Activated T-cell treated with anti-CD3 and anti-CD28 coated beads, Interleukin-2, amount 50 U/mL, for 1 hour (primary cell): ENCODE measurements at places on chromosomes 11 and 22.

- no peak for DNase-seq
Observed at GRCh38 chr11:95907476-95907875, 16.4 kb downstream of the MTMR2 start.

DNA sequence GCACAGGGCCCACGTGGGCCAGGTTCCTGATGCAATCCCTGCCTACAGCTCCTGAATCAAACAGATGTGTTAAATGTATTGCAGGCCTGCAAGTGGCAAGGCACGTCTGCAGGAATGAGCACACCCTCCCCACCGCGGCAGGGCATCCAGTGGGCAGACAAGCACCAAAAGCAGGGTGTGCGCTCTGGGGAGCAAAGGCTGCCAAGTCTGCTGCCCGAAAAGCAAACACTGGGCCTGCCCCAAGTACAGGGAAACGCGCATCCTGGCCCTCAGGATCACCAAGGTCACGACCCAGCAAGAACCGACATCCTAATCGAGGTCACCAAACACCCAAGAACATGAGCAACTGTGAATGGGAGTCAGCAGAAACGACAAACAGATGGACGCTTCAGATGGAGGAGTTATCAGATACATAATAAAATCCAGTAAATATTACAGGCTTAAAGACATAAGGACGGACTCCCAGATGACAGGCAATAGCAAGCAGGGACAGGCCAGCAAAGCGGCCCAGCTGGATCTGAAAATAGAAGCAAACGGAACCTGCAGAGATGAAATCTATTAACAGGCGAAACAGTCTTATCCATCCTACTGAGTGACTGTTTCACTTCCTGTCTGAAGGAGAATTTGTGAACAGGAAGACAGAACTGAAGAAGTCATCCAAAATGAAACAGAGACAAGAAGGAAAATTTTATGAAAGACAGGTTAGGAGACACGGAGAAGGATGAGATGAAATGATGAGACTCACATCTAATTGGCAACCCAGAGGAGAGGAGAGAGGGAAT, 26.7 kb downstream of the CARS1 start:
- no peak for DNase-seq

GRCh38 chr11:12290477-12290922, 86.9 kb upstream of the PARVA start:
- DNase-seq, result no peak

DNA sequence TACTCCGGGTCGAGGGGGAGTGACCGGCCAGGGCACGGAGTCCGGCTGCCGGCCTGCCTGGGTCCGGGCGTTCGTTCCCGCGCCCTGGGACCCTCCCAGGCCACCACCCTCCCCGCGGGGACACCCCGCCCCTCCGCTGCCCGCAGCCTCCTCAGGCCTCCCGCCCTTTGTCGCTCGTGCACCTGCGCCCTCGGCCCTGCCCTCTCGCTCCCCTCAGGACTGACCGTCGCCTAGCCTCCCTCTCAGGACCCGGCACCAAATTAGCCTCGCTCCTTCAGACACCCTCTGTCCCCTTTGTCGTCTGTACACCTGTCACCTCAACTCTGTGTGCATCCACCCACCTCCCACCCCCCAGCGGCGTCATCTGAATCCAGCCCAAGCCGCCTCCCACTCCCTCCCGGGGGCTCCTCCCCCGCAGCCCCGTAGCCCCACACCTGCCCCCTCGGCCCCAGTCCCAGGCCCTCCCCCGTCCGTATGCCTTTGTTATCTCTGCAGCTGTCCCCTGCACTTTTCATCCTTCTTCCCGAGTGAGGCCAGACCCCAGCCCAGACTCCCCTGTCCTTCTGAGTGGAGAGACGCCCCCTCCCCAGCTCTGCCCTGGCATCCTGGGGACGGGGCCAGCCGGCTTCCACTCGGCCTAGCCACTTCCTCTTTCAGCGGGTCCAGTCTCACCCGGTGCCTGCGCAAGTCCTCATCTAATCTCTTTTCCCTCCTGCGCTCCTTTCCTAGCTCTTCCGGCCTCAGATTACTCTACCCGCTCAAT, 643 bp downstream of the TIGD3 start:
- DNase-seq, result peak; percentile 61

- DNase-seq, result no peak
Observed at GRCh38 chr11:104792861-104793260, 105.4 kb downstream of the CASP12 start.

GRCh38 chr11:118870396-118871343, 13.0 kb upstream of the CXCR5 start:
- no peak for DNase-seq

- DNase-seq, result no peak
Observed at GRCh38 chr11:40287916-40288803, 1171.3 kb downstream of the LRRC4C start.

DNA sequence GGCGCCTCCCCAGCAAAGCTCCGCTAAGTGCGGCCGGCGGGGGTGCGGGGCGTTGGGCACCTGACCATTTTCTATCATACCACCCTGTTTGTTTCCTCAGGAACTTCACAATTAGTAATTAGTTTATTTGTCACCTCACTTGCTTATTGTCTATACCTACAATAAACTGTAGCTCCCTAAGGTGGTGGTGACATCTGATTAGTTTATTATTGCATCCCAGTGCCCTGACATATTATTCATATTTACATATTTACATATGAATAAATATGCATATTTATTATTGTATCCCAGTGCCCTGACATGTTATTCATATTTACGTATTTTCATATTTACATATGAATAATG, 24.7 kb upstream of the SORL1 start:
- no peak for DNase-seq

DNA sequence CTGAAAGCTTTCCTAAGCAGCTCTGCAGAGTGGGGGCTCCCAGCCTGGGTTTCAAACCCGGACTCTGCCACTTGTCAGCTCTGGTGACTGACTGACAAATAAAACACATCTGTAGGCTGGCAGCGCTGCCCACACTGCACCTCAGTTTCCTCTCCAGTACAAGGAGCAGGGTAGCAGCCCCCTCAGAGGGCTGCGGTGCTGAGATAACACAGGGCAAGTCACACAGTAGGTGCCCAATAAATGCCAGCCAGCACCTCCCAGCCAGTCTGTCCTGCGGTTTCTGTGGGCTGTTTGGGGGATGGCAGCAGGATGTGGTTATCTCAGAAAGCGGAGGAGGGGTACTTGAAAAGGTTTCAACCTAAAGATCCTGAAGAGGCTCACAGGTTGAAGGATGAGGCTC, 1.5 kb downstream of the SYT12 start:
- peak; percentile 44 for DNase-seq

- DNase-seq, result peak; percentile 69
Observed at GRCh38 chr11:13277768-13278608, at the start of gene BMAL1. Gene BMAL1 (plus strand): TSS chr11:13277790. CDS start chr11:13354309, 76,519 bp downstream.

DNA sequence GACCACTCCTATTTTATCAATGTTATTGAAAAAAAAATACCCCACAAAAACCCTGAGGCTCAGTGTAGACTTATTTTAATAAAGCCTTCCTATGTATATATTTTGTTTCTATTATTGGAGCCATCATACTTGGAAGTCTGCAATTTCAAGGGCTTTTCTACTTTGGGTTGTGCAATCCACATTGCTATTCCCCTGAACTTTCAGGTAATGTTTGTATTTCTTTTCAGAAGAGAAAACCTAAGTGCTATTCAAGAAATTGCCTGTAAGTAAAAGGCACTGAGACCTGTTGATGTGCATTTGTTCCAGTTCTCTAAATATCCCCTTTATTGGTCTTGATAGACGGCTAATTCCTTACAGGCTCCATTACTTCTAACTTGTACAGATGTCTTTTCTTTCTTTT, 280.7 kb upstream of the RAG2 start:
- DNase-seq, result no peak

DNA sequence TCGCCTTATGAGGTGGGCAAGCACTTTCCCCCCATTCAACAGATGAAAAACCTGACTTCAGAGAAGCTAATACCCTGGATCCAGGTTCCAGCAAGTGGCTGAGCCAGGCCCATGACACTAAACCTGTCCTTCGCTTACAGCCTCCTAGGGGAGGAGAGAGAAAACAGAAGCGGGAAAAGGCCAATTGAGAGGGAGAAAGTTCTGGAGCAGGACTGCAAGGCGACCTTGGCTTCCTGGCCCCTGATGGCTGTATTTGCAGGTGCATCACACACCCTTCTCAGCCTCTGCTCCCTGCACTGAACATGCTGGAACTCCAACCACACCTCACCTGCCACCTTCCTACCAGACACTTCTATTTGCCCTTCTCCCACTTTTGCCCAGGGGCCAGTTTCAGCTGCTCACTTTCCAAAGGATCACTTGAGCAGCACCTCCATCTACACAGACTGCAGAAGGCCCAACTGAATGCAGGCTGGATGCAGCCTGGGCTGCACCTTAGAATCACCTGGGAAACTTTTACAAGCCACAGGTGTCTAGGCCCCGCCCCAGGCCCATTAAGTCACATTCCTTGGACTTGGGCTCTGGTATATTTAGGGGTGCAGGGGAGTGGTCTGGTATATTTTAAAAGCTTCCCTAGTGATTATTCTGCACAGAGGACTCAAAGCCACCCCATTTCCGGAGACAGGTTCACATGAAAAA, 14.3 kb upstream of the ADA2 start:
- no peak for DNase-seq

- DNase-seq, result no peak
Observed at GRCh38 chr11:36280531-36280930, 8.7 kb downstream of the COMMD9 start.

GRCh38 chr11:117443266-117444186, 115.9 kb downstream of the CEP164 start:
- no peak for DNase-seq

DNA sequence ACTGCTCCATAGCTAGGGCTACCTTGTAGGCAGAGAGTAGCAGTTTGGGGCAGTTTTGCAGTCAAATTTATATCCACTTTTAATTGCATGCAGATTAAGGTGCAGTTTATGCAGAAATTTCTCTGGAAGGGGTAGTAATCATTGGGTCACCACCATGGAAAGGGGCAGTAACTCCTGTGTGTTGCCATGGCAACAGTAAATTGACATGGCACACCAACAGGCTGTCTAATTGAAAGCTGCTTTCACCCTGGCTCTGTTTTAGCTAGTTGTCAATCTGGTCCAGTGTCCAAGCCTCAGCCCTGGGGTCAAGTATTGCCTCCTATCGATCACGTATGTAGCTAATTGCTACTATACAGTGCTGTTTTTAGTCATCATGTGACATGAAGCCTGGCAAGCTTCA, 786.1 kb upstream of the CNTN5 start:
- DNase-seq, result no peak

- DNase-seq, result no peak
Observed at GRCh38 chr22:38487946-38488345, 18.2 kb downstream of the DDX17 start.

GRCh38 chr11:121540627-121541026, 87.9 kb upstream of the SORL1-AS1 start:
- no peak for DNase-seq

DNA sequence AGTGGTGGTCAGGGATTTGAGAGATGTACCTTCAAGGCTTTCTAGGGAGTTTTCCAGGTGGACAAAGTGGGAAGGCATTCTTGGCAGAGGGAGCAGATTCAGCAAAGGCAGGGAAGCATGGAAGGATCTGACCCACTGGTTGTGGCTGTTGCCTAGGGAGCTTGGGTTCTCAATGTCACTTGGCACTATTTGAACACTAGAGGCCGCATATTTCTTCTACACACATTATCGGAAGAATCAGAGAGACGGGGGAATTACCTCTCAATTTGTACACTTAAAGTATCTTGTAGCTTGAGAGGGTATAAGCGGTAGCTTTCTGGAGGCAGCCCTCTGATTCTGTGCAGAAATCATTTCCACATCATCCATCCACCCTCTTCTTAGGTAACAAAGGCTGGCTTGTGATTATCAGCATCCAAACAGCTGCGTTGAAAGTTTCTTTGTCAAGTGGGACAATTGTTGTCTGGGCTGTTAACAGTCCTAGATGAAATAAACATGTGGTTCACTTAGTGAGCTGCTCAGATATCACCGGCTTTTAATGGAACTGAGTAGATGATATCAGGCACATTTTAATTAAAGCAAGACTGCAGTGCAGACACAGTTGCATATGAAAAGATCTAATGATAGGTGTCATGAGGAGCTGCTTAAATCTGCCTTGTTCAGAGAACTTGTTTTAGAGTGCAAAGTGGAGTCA, 2.6 kb downstream of the NELL1 start:
- DNase-seq, result no peak

DNA sequence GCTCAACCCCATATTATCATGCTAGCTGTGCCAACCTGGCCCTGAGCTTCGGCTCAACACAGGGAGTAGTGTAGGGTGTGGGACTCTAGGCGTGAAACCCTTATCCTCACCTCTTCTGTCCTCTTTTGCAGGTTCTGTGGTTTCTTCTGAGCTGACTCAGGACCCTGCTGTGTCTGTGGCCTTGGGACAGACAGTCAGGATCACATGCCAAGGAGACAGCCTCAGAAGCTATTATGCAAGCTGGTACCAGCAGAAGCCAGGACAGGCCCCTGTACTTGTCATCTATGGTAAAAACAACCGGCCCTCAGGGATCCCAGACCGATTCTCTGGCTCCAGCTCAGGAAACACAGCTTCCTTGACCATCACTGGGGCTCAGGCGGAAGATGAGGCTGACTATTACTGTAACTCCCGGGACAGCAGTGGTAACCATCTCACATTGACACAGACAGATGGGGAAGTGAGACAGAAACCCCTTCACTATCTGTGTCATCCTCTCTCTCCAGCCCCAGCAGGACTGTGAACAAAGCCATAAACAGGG, 76.4 kb downstream of the GGTLC2 start:
- no peak for DNase-seq

GRCh38 chr11:71356280-71356876, 91.8 kb downstream of the DHCR7 start:
- DNase-seq, result no peak

DNA sequence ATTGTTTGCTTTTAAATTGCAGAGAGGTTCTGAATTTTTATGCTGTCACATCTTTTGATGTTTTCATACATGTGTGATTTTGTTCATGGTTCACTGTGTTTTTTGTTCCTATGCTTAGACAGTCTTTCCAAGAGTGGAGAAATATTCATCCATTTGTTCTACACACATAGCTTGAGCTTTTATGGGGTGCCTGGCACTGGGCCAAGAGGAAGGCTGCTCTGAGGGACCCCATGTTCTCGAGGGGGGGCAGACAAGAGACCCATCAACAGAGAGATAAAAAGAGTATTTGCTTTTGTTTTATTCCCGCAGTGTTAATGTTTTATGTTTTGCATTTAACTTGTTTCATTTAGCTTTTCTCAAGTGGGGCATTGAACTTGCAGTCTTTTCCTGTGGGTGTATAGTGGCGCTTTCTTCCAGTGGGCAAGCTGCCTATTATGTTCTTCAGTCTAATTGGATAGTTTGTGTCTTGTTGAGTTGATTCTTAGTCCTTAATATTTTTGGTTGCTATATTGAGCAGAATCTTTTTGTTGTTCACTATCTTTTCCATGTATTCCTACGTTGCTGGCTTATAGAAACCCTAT, 57.7 kb downstream of the CABIN1 start:
- DNase-seq, result no peak

DNA sequence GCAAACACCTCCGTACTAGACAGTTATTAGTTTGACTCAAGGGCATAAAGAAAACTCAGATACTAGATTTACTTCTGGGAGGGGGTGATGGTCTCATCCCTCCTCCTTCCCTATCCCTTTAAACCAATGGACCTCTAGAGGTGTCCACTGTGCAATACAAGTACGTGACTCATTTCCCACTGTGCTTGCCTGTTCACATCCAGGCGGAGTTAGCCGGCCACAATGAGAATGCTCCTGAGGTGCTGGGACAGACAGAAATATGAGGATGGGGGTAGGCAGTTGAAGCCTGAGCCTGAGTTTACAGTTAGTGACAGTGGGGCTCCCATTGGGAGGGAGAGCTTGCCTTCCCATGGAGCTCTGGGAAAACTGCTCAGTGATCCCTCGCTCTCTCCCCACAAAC, 8.4 kb upstream of the PMM1 start:
- DNase-seq, result no peak
